Breast epithelium (tissue), 4 donors: ENCODE measurements at places on chromosomes 1 and 21.
A peak's percentile ranks its signal among the peaks of the same experiment; 100 is the strongest.

DNA sequence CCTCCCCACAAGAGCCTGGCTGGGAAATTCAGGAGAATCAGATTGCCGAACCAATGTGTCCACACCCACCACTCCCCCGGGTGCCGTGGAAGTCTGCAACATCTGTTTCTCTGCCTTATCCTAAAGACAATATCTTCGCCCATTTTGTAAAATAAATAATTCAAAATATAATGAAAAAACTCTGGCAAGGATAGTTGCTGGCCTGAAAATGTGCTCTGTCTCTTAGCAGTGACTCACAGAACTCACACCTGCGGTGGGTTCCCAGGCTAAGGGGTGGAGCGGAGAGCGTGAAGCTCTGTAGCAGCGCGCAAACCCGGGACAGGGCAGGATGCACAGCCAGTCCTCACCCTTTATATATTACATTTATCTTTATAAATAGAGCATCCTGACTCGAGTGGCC, 99.9 kb downstream of the COLGALT2 start:
- H3K27ac ChIP-seq: no peak overlapping the region
- H3K4me1 ChIP-seq: no peaks in the 10 kb centered on the region
- no peaks in the 10 kb centered on the region for H3K36me3 ChIP-seq
- no peak for DNase-seq
- H3K27me3 ChIP-seq: no peaks in the 10 kb centered on the region

DNA sequence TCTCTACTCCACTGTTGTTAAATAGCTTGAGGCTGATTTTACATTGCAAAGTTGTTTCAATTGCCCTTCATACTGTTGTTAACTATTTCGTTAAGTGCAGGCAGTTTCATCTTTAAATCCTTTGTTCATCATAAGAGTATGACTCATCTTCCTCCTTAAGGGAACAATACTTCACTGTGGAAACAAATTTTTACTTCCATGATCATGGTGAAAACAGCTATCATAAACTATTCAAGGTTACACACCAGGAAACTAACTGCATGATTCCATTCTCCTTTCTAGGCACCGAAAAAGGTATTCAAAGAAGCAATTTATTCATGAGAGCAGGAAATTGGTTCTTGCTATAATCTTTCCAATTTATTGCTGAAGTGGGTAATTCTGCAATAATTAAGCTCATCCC, 593.2 kb downstream of the LRRIQ3 start:
- no peak overlapping the region for H3K27ac ChIP-seq
- no peak overlapping the region for H3K4me3 ChIP-seq
- no peaks in the 10 kb centered on the region for H3K36me3 ChIP-seq
- H3K27me3 ChIP-seq: no peaks in the 10 kb centered on the region

- H3K36me3 ChIP-seq: no peaks in the 10 kb centered on the region
- DNase-seq: no peak
- no peaks in the 10 kb centered on the region for H3K27me3 ChIP-seq
- no peaks in the 10 kb centered on the region for H3K4me1 ChIP-seq
- H3K27ac ChIP-seq: no peak overlapping the region
Measured at GRCh38 chr1:212062832-212063438, 27.4 kb downstream of the DTL start.

GRCh38 chr1:64983110-64983509, 16.8 kb upstream of the JAK1 start:
- no peaks in the 10 kb centered on the region for H3K36me3 ChIP-seq
- DNase-seq: peak; percentile 89
- H3K27ac ChIP-seq: peak overlapping the region; percentile 66
- peaks cover 6% of the 10 kb centered on the region for H3K4me1 ChIP-seq
- no peak overlapping the region for H3K4me3 ChIP-seq

DNA sequence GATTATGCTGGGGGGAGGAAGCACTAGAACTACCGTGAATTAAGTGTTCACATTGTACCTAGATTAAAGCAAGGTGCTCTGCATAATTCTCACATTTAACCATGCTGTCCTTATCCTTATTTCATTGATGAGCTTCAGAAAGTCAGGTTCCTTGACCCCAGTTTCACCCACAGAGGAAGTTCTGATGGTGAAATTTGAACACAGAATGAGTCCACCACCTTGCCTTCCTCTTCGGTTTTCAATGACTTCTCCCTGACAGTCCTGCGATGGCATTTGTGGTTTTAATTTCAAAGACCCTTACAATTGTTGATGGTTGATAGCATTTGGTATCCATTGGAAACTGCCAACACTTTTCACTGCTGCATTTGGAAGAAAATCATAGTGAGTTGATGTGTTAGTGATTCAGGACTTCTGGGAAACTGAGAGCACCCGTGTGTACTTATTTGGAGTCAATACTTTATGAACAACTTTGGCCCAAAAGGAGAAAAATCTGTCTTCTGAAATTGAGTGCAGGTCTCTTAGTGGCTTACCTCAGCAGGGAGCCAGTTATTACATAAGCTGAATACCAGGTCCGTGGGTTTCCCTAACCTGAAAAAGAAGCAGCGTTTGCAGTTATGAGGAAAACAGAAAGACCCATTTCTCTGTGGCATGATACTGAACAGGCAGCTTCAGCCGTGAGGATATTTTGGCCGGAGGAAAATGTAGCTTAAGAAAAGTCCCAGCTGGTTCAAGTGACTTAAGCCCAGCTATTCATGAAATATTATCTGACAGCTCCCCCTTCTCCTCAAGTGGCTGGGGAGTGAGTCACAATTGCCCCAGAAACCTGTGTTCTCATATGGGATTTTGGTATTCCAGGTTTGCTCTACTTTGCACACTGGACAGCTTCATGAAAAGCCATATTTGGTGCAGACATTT, 47.5 kb downstream of the ROR1 start:
- H3K4me3 ChIP-seq: no peak overlapping the region
- DNase-seq: no peak
- no peaks in the 10 kb centered on the region for H3K36me3 ChIP-seq
- no peaks in the 10 kb centered on the region for H3K4me1 ChIP-seq
- no peak overlapping the region for H3K27ac ChIP-seq

- no peaks in the 10 kb centered on the region for H3K36me3 ChIP-seq
- DNase-seq: no peak
- no peaks in the 10 kb centered on the region for H3K4me1 ChIP-seq
- no peak overlapping the region for H3K27ac ChIP-seq
Measured at GRCh38 chr21:21076491-21076890, 78.3 kb downstream of the NCAM2 start.

DNA sequence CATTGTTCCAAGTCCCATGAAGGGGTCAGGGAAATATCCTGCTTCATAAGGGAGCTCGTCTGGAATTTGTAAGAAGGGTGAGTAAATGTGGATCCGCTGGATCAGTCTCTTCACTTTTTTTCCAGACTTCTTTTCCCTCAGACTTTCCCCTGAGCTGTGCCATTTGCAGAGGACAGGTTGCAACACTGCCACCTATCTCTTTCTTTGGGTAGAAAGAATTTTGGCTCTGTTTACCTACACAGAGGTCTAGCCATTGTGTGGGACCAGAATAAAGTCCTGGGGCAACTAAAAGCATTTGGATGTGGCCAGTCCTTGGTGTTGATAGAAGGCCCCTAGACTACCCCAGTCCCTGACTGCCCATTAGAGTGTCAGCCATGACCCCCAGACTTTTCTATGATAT, 1146.7 kb upstream of the PRMT6 start:
- no peaks in the 10 kb centered on the region for H3K36me3 ChIP-seq
- no peak overlapping the region for H3K4me3 ChIP-seq
- H3K27ac ChIP-seq: no peak overlapping the region
- no peaks in the 10 kb centered on the region for H3K27me3 ChIP-seq
- H3K4me1 ChIP-seq: no peaks in the 10 kb centered on the region

- H3K4me1 ChIP-seq: no peaks in the 10 kb centered on the region
- H3K4me3 ChIP-seq: no peak overlapping the region
- H3K36me3 ChIP-seq: no peaks in the 10 kb centered on the region
- no peak overlapping the region for H3K27ac ChIP-seq
- no peak for DNase-seq
Measured at GRCh38 chr1:220956501-220957232, 77.4 kb downstream of the HLX start.

DNA sequence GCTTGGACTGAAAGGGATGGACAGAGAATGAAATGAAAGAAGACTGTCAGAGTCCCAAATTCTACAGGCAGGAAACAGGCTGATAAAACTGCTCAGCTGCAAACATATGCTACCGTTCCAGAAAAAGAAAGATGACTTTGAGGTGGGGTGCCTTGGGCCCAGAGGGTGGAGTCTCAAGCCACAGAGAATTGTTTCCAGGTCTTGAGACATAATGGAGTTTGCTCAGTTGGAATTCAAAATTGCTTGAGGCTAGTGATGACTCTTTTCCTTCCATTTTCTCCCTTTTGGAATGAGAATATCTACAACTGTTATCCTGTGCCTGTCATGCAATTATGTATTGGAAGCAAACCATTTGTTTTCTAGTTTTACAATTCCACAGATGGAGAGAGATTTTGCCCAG, 23.6 kb upstream of the PSEN2 start:
- H3K27me3 ChIP-seq: no peaks in the 10 kb centered on the region
- H3K36me3 ChIP-seq: no peaks in the 10 kb centered on the region
- no peak for DNase-seq
- no peak overlapping the region for H3K4me3 ChIP-seq

- no peaks in the 10 kb centered on the region for H3K27me3 ChIP-seq
- H3K4me3 ChIP-seq: no peak overlapping the region
- no peaks in the 10 kb centered on the region for H3K36me3 ChIP-seq
Measured at GRCh38 chr1:174692313-174692712, 244.5 kb downstream of the GPR52 start.
